ENCODE measurements at places on chromosomes 1 and 21.

DNA sequence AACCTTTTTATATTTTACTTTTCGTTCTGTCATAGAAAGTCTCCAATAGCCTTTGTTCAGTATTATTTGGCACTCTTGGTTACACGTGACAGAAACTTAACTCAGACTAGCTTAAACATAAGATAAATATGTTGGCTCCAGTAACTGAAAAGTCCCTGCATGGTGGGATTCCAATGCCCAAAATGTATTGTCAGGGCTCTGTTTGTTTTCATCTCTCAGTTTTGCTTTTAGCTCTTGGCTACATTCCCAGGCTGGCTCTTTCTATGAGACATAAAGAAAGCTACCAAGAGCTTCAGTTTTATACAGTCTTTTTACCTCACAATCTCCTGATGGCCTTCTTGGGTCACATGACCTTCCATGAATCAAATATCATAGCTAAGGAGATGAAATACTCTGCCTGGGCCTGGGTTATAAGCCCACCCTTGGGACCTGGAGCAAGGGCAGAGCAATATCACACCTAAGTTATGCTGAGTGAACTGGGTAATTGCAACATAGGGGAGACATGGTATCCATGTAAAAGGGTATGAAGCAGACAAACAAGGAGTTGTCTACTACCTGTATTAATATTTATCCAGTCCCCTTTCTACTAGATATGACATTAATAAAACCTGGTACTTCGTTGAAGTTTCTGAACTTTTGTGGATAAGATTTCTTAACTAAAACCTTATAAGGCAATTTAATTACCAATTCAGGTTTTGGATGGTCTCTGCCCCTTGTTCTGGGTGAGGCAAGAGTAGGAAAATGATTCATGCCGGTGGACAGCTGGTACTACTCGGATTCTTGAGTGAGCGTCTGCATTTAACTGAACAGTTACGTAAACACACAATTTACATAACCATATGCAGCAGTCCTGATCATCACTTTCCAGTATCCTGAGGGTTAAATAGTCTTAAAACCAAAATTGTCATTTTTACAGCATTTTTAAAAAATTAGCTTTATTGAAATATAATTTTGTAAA, 442.3 kb downstream of the GPATCH2 start:
- DNase-seq, result peak; percentile 12

DNA sequence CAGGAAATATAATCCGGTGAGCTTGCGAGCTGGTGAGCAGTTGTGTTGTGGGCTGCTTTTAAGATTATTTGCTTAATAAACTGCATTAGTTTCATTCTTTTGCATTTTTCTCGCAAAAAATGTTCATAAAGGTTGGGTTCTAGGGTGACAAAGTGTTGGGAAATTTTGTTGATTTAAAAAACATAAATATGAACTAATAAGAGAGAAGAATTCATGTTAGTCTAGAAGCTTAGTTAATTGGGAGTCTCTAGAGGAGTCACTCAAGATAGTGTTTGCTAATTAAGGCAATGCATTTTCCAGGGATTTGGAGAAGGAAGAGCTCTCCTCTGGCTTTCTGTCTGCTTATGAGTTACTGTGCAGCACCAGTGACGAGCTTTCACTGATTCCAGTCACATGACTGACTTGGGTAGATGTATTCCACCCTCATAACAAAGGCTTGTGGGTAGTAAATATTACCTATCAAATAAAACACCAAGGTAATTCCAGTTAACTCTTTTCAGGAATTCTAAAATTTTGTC, 417.0 kb downstream of the PTBP2 start:
- no peak for DNase-seq

DNA sequence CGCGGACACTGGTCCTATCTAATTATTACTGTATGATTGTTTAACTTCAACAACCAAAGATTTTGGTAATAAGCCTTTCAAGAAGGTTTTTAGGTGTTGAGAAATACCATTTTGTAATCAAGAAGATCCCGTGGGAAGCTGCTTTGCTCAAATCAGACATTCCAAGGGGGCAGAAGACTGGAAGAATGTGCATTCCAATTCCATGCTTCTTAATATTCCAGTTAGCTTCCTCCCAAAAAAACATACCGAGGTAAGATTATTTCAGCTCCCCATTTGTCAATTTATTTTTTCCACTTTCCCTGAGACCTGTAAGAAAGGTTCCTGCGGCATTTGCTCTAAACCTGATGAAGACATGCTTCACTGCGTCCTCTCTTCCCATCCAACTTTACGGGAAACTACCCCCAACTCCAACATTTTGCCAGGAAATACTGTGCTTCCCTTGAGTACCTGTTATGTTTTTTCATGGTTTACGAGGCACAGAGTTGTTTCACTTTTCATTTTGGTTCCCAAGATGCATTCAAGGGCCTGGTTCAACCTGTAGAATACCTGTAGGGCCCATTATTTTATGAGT, 4.1 kb downstream of the CNN3 start:
- DNase-seq, result no peak

GRCh38 chr1:101929343-101929742, 67.4 kb downstream of the OLFM3 start:
- DNase-seq, result no peak

DNA sequence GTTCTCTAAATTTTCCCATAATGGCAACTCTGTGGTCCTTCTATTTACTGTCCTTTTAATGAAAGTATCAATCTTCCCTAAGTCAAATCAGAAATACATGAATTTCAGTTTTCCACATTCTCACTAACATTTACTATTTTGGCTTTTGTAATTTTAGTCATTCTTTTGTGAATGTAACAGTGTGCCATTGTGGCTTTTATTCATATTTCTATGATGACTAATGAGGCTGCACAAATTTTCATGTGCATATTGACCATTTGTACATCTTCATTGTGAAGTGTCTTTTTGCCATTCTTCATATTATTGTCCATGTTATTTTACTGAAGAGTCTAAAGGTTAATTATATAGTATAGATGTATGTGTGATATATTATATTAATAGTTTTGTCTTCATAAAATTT, 431.0 kb upstream of the BRINP3 start:
- no peak for DNase-seq

DNA sequence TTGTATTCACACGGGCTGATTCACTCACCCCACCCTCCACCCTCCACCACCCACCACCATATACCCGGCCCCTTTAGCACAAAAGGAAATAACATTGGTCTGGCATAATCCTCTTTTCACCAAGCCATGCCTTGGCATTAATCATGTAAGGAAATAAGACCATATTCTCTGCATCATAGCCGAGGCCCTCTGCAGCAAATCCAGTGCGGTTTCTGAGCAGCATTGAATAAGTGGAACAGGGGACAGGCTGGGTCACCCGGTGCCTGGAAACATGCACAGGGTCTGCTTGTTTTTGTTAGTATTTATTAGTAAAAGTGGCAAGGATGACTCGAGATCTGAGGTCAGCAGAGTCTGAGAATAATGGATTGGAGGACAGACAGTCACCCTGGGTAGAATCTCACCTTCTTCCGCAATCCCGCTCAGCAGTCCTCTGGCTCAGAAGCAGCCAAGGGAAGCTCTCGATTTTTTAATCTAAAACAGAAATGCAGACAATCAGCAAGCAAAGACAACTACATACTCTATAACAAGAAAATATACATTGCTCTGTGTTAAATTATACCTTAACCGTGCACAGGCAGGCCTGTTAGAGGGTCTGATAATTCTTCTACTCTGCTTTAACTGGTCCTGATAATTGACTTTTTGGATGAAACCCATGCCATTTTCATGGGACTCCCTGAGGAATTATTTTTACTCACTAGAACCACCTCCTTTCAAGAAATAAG, 52.4 kb upstream of the CDC42BPA start:
- DNase-seq, result no peak

DNA sequence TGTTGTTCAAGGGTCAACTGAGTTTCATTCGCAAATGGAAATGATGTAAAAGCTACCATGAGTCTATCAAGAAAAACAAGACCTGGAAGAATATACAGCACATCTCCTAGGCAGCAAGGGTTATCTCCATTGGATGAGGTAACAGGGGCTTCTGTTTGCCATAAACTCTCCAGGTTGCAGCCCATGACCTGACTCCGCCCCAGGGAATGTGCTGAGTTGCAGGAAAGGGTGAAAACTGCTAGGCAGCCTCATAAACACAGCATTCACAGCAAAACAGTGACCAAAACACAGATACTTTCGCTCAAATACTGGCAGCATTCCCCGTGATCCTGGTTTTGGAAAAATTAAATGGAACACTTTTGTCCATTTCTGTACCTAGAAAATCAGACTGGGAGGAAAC, 20.2 kb upstream of the ACTA1 start:
- DNase-seq, result no peak

DNA sequence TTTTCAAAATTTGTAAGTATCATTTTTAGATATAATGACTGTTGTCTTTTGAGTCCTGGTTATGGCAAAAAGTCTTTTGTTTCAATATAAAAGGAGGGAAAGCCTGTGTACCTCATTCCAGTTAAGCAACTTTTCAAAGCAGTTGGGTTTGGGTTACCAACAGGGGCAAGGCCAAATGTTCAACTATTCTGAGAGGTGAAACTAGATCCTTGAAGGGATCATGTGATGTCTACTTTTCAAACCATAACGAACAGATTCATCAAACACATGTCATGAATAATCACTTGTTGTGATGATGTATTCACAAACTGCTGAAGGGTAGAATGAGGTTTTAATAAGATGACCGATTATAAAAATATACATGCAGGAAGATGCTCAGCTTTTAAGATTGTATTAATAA, 171.3 kb downstream of the HHAT start:
- no peak for DNase-seq

DNA sequence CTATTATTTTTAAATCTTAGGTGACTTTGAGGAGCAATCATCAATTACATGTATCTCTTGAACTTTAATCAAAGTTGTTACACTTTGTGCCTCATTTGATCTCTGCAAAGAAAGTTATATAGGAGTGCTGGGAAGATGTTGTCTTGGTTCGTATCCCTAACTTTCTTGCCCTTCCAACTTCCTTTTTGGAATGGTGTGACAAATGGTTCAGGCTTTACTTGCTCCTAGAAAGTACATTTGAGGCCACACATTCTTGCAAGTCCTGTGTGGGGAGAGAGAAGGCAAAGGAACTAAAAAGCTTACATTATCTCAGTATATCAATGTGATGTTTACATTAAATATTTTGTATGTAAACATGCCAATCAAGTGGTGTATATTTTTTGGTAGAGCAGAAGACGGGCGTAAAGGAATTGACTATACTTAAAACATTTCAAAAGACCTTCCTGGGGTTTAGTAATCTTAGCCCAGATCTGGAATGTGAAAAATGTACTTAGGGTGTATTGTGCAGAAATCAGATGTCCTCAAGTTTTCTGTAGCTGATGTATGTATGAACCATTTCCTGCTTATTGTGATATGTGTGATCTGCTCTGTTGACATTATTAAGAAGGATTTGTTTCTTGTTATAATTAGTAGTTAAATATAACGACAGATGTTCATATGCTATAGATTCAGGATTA, 59.2 kb downstream of the USP25 start:
- no peak for DNase-seq

DNA sequence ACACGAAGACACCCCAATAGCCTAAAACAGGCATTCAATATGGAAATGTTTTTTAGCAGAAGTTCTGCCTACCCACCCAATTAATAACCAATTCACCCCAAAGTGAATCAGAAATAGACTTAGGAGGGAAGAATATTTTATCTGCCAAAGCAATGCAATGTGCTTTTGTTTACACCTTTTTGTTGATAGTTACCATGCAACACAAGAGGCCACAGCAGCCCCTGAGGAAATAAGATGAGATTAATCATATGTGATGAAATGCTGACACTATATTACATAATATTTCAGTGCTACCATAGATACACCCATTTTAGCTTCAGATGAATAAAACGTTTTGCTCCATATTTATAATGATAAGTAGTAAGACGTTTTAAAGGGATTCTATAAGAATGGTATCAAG, 60.9 kb upstream of the RGS2 start:
- no peak for DNase-seq

DNA sequence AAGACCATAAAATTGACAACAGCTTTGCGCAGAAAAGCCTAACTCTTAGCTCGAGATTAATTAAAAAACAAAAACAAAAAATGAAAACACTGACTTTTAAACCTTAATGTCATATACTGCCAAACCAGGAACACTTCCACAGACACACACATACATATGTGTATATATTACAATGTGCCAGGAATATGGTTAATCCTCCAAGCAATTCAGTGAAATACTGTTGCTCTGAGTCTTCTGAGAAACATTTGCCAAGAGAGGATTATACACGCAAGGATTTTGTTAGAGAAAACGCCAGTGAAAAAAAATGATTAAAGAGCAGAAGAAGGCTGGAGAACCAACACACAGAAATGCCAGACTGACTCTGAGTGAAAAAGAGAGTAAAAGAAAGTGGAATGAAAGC, 116.7 kb upstream of the CHRM3 start:
- DNase-seq, result no peak

DNA sequence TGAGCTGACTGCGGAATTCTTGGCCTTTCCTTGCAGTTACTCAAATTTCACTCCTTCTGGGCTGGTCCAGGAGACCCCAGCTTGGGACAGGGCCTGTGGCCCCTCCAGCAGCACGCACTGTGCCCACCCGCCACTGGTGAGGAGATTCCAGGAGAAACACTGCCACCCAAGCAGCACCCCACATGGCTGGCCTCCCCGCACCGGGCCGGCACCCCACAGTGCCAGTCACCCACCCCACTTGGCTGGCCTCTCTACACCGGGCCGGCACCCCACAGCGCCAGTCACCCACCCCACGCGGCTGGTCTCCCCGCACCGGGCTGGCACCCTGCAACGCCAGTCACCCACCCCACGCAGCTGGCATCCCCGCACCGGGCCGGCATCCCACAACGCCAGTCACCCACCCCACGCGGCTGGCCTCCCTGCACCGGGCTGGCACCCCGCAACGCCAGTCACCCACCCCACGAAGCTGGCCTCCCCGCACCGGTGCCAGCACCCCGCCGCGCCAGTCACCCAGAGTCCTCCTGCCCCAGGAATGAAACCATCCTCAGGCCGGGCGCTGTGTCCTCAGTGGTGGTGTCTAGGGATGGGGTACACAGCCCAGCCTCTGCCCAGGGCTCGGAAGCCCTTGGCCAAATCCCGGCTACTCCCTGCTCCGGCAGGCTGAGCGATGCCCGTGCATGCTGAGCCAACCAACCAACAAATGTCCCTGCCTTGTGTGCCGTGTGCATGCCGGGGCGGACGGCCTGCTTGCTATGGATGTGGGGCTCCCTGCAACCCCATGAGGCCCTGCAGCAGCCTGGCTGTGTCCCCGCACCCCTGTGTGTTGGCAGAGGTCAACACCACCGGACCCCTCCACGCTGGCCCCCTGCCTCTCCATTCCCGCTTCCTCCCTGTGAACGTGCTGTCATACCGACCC, 38.6 kb upstream of the TSPEAR start:
- DNase-seq, result no peak

DNA sequence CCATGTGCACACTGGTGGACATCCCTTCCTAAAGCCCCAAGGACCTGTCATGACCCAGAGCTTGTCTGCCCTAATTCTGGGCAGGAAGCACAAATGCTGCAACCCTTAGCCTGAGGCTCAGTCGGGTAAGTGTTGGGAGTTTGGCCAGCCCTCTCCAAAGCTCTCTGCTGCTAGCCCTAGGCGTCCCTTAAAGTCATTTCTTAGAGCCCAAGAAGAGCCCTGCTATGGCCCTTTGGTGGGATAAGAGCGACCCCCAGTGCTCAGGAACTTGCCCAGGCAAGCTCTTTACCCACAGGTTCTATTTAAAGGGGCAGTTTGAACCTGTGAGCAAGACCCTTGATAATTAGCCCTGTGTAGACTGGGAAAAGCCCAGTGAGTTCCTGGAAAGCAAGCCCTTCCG, 356.8 kb downstream of the RRAGC start:
- DNase-seq, result no peak

- no peak for DNase-seq
These were observed 15.9 kb downstream of the VPS26C start for GRCh38 chr21:37251294-37251634.
